ENCODE measurements at places on chromosomes 4 and X. TPM values are rescaled to one million over a fixed set of nuclear protein-coding genes. Genes with fewer than 3 reads are reported as not detected.

- no peak for DNase-seq
Measured at GRCh38 chrX:98203800-98204199, 1320.1 kb downstream of the RPA4 start.

DNA sequence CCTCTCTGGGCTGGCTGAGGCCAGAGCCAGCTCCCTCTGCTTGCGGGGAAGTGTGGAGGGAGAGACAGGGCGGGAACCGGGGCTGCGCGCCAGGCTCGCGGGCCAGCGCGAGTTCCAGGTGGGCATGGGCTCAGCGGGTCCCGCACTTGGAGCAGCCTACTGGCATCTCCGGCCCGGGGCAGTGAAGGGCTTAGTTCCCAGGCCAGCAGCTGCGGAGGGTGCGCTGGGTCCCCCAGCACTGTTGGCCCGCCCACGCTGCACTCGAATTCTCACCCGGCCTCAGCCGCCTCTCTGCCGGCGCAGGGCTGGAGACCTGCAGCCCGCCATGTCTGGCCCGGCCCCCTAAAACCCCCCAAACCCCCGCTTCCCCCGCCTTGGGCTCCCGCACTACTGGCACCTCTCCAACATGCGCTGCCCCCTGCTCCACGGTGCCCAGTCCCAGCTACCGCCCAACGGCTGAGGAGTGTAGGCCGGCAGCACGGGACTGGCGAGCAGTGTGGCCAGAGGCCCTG, 33.8 kb upstream of the FAT4 start:
- DNase-seq = no peak

TLR1 gene
- 13.0 TPM for total RNA-seq

HSFX1 gene
- total RNA-seq = not detected

DNA sequence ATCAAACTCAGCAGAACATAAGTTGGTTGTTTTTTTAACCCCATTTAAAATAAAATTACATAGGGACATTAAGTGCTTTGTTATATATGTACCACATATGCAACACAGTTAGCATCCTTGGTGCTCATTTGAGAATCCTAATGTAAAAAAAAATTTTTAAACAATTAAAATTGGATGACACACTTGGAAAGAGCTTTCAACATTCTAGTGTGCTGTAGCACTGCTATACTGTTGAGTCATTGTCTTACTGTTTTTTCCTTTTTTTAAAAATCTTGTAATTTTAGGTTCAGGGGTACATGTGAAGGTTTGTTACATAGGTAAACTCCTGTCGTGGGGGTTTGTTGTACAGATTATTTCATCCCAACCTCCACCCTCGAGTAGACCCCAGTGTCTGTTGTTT, 12.8 kb downstream of the THAP9 start:
- DNase-seq = no peak

DNA sequence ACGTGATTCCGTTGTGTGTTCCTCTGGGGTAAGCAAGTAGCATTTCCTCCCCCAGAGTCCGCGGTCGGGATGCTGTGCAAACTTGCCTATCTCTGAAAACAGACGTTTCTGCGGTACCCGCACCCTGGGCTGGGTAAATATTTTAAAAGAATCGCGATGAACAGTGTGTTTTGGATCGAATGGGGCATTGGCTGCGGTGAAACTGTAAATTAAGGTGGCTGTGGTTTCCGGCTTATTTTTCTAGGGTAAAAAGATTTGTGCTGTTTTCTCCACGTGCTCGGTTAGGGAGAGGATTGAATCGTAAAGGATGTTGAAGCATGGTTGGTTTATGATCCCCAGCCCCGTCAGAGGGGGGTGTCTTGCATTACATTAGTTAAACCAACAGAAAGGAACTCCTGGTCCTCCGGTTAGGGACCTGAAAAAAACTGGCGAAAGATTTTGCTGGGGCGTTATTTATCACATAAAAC, 1.2 kb downstream of the HHIP start:
- no peak for DNase-seq

RASSF6 gene
- total RNA-seq = 37.3 TPM

DNA sequence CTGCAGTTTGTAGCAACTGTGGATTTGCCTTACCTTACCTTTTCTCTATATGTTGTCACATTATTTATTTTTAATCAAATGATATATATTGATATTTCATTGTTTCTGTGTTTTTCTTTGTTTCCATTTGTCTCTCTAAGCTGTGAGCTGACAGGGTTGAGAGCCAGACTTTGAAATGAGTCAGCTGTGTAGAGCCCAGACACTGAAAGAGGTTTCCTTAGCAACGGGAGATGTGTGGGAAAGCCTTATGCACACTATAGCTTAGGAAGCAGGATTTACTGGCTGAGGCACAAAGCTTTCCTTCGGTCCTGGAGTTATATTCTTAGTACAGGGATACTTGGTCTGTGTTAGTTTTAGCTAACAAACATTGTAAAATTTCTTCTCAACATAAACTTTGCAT, 192.2 kb downstream of the FGF13 start:
- DNase-seq = no peak

All from Peyer's patch (tissue), 4 donors.